Progenitor cell of endocrine pancreas (in vitro differentiated cells): ENCODE measurements at places on chromosomes 13 and 19. TPM values are rescaled to one million over a fixed set of nuclear protein-coding genes. Genes with fewer than 3 reads are reported as not detected.

The ZNF582 gene
- total RNA-seq: 6.6 and 8.0 TPM in 2 replicates

The ZNF222 gene
- total RNA-seq: 10.0 and 10.4 TPM in 2 replicates

The LIM2 gene
- not detected in 2 replicates for total RNA-seq

The VSTM1 gene
- not detected in 2 replicates for total RNA-seq

The RNF225 gene
- 0.42 TPM in 1 of 2 replicates, not detected in the other for total RNA-seq

The ZNF625 gene
- total RNA-seq: 28.0 and 29.7 TPM in 2 replicates

The SLC17A7 gene
- total RNA-seq: 0.29 TPM in 2 replicates

The LGI4 gene
- total RNA-seq: 0.20 TPM in 1 of 2 replicates, not detected in the other

The ERICH6B gene
- not detected in 2 replicates for total RNA-seq

The LIPE gene
- total RNA-seq: 12.8 and 13.4 TPM in 2 replicates

The CASP14 gene
- total RNA-seq: not detected in 2 replicates

The BRME1 gene
- total RNA-seq: 6.1 and 8.9 TPM in 2 replicates

The FLT3LG gene
- 0.96 and 1.1 TPM in 2 replicates for total RNA-seq

The MLNR gene
- 0.24 and 0.31 TPM in 2 replicates for total RNA-seq

The CEACAM16 gene
- total RNA-seq: not detected in 2 replicates
